ENCODE measurements at places on chromosomes 1 and 21.

GRCh38 chr1:111417755-111418154 is 9.8 kb downstream of the OVGP1 start:
- DNase-seq, result no peak

- DNase-seq, result no peak
Measured at GRCh38 chr1:205429762-205430695, 8.2 kb upstream of the LEMD1 start.

DNA sequence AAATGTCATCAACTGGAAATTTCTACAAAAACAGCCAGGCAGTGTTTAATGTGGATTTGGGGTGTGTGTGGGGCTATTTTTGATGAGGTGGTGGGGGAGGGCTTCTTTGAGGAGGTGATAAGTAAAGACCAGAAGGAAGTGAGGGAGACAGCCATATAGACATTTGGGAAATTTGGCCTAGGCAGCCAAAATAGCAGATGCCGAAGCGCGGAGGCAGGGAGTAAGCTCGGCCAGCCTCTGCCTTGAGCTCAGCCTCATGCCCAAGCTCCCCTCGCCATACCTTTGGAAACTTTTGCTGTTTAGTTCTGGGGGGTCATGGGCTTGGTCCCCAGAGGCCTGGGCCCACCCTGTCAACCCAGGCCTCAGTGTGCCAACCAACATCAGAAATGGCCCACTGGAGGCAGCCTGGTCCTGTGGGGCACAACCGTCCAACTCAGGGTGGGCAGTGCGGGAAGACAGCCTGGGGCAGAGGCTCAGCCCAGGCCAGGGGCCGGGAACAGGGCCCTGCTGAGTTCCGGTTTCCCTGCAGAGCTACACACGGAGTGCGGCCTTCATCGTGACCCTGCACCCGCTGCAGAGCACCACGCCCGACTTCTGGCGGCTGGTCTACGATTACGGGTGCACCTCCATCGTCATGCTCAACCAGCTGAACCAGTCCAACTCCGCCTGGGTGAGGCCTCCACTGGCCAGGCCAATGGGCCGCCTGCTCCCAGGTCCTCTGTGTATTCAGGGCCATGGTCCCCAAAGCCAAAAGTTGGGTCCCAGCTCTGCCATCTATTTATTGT is 84.0 kb downstream of the PTPRU start:
- no peak for DNase-seq

- no peak for DNase-seq
Measured at GRCh38 chr1:6603915-6604558, 1.4 kb upstream of the KLHL21 start.

DNA sequence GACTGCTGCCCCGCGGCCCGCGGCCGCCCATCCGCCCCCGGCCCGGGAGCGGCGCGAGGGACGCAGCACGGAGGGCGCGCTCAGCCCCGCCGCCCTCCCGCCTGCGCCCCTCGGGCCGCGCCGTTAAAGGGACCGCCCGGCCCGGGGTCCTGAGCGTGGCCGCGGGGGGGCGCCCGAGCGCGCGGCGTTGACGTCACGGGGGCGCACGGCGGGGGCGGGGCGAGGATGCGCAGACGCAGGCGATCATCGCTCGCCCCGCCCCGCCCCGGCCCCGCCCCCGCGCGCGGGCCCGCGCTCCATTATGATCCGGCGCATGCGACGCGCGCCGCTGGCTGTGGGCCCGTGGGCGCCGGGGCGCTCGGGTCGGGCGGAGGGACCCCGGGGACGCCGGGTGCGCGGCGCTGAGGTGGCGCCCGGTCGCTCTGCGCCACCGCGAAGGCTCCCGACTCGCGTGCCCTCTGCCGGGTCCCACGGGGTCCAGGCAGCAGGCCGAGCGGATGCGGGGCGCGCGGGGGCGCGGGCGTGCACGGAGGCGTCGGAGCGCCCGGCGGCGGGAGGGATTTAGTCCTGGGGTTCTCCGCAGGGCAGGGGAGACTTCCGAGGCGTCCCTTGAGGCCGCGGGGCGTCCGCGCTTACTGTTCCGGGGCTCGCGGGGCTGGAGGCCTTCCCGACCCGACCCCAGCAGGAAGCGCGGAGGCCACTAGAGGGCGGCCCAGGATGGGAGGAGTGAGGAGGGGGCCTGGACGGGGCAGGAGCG is at the start of gene DVL1:
Gene DVL1, minus strand, starts transcription at position 163 of the 757 bp plus-strand sequence. CDS start 353 bp downstream, outside the sequence.
- peak; percentile 61 for DNase-seq

GRCh38 chr1:156704166-156704711 is 1.1 kb downstream of the CRABP2 start:
- DNase-seq, result no peak
